T-helper 2 cell treated with Interferon-gamma antibody and Interleukin-4, amounts not matched to agents 5 μg/mL and 100 μg/mL, for 36 hours (primary cell): ENCODE measurements at places on chromosomes 2 and 18.

GRCh38 chr2:238898534-238899281 lies 50.8 kb downstream of the TWIST2 start:
- DNase-seq, result no peak

DNA sequence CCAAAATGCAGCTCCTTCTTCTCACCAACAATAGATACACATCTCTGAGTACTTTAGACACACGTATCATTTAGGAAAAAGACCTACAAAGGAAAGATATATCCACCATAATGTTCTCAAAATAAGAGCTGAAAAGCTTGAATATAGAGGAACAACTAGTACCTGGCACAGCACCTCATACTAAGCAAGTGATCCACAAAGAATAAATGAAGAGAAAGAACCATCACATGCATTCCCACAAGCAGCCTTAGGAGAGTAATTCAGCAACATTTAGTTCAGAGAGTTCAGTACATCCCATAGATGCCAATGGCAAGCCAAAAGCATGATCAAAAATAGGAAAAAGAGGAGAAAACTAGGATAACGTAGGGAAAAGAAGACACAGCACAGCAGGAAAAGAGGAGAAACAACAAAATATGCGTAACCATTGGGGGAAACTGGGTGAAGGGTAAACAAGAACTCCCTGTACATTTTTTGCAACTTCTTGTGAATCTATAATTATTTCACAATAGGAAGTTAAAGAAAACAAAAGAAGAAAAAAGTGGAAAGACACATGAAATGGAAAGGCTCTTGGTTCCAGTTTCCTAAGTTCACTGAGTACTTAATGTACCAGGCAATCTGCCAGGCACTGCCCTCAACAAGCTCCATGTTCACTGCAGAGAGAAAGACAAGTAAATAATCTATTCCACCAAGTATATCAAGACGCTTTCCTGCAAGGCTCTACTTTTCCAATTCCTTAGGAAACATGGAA lies 22.3 kb downstream of the CLASP1 start:
- no peak for DNase-seq

DNA sequence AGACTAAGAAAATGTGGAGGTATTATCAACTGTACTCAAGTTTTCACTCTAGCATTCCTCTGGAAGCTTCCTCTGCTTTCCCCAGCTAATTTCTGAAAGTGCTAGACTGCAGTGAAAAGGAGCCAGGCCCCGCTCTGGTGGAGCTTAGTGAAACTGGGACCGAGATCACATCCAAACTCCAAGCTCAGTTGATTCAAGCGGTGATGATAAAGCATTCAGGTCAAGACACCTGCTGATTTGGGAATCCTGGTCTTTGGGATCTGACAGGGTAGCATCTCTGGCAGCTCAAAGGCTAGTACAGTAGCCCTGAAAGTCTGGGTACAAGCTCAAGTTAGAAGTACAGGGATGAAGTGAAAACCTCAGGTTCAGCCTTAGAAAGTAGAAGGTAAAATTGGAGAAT lies 120.2 kb upstream of the CRIM1 start:
- no peak for DNase-seq

GRCh38 chr2:80303909-80304837 lies at the start of gene LRRTM1:
TSS of gene LRRTM1 (minus strand) at chr2:80304752. CDS start at chr2:80303819, 933 bp downstream.
- no peak for DNase-seq

DNA sequence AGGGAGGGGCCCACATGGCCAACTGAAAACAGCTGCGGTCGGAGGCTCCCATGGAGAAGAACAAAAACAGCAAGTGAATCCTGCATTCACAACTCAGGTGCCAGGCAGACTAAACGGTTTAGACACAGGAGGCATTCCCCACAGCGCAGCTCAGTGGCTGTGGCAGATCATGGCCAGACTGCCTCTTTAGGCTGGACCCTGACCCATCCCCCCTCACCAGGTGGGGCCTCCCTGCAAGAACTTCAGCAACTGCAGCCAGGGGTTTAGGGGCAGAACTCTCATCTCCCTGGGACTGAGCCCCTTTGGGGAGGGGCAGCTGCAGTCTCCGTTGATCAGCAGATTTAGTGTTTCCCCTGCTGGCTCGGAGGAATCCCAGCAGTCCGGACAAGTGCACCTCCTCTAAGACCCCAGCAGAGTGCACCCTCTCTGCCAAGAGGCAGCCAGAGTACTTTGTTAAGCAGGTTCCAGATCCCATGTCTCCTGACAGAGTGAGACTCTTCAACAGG lies 346.7 kb downstream of the SS18 start:
- no peak for DNase-seq

- DNase-seq, result no peak
These were observed 8.8 kb downstream of the ODC1 start for GRCh38 chr2:10439185-10439879.

DNA sequence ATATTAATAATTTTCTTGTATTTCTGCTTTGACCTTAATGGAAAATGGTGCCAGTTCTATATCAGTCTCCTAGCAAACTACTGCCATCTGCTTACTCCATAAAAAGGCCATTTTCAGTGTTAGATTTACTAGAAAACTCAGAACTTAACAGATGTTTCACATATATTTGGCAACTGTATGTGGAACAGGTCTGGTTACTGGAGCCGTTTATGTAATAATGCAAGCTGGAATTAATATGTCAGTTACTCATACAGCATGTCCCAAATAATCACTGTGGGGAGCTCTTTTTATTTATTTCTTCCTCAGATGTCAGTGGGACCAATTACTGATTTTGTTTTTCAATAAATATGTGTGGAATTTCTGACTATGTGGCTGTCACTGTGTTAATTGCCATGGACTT lies 1247.6 kb downstream of the CNTNAP5 start:
- DNase-seq, result no peak

GRCh38 chr2:133523406-133523805 lies 44.9 kb downstream of the NCKAP5 start:
- DNase-seq, result no peak

- DNase-seq, result no peak
These were observed 50.2 kb downstream of the ATIC start for GRCh38 chr2:215361876-215362561.

- DNase-seq, result no peak
These were observed 77.5 kb downstream of the CIB4 start for GRCh38 chr2:26563686-26564085.

DNA sequence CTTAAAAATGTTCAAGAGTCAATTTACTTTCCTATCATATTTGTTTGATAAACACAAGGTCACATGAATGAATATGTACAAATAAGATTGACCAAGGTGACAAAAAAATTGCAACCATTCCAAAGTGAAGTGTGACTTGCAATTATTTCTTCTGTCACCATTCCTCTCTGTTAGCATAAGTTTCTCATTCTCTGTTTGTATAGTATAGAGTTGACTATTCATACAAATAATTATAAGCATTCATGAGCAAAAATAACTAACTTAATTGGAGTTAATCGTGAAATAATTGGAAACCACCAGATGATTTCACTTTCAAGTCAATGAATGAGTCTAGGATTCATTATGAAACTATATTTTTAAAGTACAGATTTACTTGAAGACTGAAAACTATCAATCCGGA lies 42.1 kb downstream of the PGAP1 start:
- DNase-seq, result no peak

- DNase-seq, result no peak
These were observed 158.9 kb downstream of the NEB start for GRCh38 chr2:151575338-151575737.

GRCh38 chr18:40006634-40007033 lies 1948.4 kb upstream of the PIK3C3 start:
- no peak for DNase-seq

DNA sequence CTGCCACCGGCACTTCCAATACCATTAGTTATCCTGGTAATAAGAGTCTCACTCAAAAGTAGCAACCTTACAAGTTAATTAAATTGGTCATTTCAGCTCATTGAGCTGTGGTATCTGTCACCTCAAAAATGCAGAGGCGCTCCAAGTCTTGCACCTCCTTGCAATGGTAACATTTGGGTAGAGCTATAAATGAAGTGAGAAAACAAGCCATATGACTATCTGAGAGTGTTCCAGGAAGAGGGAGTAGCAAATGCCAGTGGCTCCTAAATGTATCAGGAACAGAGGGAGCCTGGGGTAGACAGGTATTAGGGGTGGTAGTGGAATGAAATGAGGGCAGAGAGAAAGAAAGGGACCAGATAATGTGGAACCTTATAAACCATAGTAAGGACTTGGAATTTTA lies 6.0 kb upstream of the ZSCAN30 start:
- no peak for DNase-seq

DNA sequence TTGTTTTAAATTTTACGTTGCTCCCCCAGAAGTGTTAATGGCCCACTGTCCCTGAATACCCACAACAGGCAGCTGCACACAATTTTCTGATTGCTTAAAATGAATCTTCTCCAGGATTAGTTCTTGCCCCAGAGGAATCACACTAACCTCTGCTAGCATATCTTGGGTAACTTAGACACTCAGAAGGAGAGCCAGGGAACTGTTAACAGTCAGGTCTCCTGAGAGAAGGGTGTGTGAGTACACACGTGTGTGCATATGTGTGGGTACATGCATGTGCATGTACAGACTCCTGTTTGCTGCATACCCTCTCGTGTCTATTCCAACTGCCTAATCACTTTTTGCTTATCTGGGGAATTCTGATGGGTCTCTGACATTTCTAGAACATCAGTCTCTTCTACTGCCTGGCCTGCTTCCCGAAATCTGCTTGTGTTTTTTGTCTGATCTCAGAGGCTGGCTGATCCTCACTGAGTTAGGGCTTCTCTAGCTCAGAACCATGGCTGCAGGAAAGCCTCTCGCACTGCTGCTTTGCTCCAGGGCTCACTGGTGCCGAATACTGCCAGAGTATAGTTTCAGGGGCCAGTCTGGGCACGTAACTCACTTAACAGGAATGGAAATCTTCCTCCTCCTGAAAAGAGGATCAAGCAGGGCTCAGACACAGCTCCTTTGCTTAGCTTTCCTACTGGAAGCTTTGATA lies 62.8 kb downstream of the PRELID3A start:
- DNase-seq, result no peak

- no peak for DNase-seq
These were observed 80.8 kb upstream of the COL5A2 start for GRCh38 chr2:189260361-189260814.

GRCh38 chr2:239790313-239790712 lies 234.8 kb downstream of the NDUFA10 start:
- no peak for DNase-seq

DNA sequence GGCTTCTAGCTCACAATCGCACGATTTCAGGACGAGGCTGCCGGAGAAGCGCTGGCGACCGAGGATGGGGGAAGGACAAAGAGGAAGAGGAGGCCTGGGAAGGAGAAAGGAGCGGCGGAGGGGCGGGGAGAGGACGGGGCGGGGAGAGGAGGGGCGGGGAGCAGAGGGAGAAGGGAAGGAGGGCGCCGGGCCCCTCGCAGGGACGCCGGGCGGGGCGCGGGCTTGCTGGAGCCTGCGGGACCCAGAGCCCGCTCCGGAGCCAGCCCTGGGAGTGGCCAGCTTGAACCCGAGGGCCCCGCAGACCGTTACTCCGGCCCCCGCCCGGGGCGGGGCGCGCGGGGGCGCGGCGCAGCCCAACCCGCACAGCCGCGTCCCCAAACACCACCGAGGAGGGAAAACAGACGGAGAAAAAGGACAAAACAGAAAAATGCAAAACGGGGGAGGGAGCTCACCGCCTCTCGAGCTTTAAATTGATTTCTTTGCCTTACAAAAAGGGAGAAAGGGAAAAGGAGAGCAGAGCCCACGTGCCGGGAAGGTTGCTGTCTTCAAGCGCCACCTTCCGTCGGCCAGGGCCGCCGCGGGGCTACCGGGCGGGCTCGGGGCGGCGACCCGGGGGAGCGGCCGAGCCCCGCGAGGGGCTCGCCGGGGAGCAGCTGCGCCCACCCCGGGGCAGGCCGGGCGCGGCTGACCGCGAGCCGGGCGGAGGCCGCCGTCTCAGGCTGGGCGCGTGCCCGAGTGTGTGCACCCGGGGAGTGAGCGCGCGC lies 781 bp upstream of the SOX11 start:
- no peak for DNase-seq

DNA sequence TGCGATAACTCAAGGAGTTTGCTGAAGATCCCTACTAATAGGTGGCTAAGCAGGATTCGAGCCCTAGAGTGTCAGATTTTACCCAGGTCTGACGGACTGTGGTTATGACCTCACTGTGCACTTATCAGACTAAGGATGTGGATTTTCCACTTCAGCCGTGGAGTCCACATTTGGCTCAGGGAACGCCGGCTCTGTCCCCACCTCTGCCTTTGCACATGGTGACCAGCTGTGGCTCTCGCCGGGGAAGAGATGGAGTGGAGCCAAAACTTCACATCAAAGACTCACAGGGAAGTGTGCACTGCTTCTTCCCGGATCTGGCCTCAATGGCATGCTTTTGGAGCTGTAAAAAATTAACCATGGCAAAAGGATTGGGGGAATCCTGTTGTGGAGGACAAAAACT lies 249.3 kb upstream of the APCDD1 start:
- no peak for DNase-seq

- DNase-seq, result no peak
These were observed 345.7 kb downstream of the CYP26B1 start for GRCh38 chr2:71801969-71802368.

DNA sequence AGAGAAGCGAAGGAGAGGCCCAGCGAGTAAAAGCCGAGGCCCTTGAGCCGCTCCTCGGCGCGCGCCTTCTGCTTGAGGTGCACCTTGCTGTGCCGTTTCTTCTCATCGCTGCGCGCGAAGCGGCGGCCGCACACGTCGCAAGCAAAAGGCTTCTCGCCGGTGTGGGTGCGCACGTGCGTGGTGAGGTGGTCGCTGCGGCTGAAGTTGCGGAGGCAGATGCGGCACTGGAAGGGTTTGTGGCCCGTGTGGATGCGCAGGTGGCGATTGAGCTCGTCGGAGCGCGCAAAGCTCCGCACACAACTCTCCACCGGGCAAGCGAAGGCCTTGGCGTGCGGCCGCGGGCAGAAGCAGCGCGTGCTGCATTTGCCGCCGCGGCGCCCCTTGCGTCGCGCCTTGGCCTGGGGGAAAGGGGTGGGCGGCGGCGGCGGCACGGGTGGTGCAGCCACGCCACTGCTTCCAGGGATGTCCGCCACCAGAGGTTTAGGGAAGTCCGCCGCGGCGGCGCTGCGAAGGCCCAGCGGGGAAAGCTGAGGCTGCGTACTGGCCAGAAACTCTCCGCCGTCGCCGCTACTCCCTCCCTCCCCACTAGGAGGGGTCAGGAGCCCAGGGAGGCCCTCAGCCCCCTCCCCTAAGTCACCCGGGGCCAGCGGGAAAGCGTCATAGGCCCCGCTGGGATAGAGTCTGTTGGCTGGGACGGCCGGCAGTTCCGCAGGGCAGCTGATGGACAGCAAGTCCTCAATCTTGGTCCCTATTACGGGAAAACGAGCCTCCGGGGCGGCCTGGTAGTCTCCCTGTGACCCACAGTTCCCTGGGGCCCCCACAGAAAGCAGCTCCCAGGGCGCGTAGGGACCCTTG lies 1.7 kb downstream of the EGR4 start:
- DNase-seq, result no peak

DNA sequence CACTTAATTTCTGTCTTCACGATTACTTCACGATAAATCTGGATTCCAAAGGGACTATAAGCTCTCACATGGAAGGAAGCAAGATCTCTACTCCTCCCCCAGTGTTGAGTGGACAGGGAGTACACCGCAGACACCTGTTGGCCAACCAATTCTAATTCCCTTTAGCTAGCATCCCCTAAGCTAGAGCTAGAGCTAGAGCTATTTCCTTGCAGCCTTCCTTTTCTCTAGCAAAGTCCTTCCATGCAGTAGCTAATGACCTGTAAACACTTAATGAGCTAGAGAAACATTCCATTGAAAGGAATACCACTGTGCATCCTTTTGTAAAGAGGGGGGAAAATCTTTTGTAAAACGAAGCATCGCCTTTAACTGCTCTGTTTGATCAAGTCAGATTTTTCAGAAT lies 56.5 kb downstream of the BCL11A start:
- DNase-seq, result no peak

GRCh38 chr2:240911641-240912265 lies 5.6 kb downstream of the CROCC2 start:
- DNase-seq, result no peak

- DNase-seq, result no peak
These were observed 110.8 kb downstream of the NR4A2 start for GRCh38 chr2:156221703-156222102.
